PC-3 (cell line): ENCODE measurements at places on chromosomes 2 and 18. TPM values are rescaled to one million over a fixed set of nuclear protein-coding genes. Genes with fewer than 3 reads are reported as not detected.
A peak's percentile ranks its signal among the peaks of the same experiment; 100 is the strongest.

DNA sequence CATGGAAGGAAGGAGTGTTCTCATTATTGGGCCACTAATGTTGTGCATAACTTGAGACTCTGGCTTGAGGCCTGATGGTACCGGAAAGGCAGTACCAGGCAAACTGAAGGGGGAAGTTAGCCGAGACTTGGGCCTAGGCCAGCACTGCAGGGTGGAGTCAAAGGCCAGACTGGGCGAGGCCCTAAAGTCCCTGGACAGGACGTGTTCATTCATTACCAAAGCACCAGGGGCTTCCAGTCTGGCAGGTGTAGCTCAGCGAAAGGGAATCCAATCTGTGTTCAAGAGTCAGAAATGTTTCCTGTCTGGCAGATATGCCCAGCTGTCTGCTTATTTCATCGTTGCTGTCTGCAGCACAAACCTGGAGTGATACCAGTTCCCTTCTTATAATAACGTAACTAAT lies 4.7 kb upstream of the ITSN2 start:
- peak; percentile 42 for DNase-seq

GRCh38 chr2:174561283-174561971 lies 36.2 kb downstream of the WIPF1 start:
- no peak for DNase-seq

GRCh38 chr2:113755835-113756354 lies 547 bp downstream of the SLC35F5 start:
- peak; percentile 23 for DNase-seq

GRCh38 chr2:150610670-150611279 lies 123.3 kb upstream of the RND3 start:
- peak; percentile 85 for DNase-seq

DNA sequence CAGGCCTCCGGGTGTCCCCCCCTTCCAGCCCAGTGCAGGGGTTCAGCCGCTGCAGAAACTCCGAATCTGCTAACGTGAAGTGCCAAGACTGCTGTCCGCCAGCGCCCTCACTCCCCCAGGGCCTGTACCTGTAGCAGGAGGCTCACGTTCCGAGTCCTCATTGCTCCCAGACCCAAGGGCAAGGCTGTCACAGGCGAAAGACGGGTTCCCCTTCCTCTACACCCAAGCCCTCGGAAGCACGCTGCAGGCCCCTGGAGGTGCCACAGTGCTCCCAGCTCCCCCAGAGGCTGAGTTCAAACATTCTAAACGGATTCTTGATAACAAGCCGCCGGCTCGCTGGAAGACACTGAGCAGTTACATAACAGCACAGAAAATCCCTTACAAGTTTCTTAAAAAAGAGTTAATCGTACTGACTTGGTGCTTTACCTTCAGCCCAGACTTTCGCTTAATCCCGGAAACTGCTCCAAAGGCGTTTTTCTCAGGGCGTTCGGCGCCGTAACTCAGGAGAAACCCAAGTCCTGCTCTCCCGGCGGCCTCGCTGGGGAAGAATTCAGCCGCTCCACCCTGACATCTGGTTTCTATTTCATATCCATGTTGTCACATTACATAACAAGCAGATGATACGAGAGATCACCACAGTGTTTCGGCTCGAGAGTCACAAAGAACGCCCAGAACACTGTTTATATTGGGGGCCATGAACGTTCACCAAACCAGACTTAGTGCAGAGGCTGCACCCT lies 92.0 kb downstream of the HDAC4 start:
- no peak for DNase-seq

DNA sequence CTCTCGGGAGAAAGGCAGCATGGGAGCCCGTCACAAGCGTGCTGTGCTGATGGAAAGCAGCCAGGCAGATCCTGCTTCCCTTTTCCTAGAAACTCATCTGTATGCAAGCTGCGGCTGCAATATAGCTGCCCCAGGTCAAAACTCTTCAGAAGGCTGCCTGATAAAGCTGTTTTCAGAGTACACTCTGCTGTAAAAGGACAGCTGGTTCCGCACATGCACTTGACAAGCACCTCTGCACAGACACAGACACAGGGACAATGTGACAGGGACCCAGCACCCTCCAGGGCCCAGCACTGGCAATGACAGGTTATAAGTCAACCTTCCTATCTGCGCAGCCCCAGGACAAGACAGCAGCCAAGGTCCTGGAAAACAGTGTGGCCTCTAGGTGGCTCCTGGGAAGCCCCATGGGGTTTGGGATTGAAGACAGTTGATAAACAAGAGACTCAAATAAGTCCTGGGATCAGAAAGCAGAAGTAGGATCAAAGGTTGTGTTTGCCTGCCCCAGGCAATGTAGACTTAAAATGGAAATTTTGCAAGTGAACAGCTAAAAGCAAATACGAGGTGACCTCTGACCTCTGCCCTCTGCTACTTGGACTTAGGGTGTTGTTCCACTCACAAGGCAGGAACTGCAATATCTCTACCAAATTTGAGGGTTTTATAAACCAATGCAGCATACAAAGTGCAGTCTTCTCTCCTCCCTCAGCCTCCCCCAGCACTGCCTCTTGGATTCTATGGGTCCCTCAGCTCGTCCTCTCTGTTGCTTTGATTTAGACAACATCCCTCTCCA lies 16.9 kb downstream of the SLC66A2 start:
- DNase-seq: peak; percentile 13

DNA sequence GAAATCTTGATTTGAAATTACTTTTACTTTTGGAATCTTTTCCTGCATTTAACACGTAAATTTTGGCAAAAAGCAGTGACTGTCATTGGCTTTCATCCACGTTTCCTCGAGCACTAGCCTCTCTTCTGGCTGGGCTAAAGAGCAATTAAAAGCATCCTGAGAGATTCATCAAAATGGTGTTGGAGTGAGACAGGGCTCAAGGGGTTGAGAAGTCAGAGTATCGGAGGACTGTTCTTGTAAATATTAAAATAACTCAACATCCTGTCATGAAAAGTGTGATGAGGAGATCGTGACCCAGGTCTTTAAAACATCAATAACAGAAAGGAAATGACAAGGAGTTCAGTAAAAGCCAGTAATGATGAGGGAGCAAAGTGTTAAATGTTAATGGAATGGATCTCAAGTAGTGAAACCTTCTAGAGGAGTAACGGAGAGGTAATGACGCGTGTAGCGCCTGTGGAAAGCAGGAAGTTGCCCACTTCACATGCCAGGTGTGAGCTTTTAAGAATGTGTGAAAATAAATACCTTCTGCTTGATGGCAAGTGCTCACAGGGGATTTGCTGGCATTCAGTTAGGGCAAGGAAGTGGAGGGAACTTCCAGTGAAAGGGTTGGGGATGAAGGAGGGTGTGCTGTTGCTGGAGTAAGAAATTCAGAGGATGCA lies 754.4 kb downstream of the ADCYAP1 start:
- DNase-seq: no peak

- no peak for DNase-seq
These were observed 105.0 kb upstream of the ITGA4 start for GRCh38 chr2:181352158-181352557.

- peak; percentile 93 for DNase-seq
These were observed 39.4 kb downstream of the CMPK2 start for GRCh38 chr2:6826081-6826913.

- no peak for DNase-seq
These were observed 95.6 kb upstream of the KLHL14 start for GRCh38 chr18:32868406-32868805.

DNA sequence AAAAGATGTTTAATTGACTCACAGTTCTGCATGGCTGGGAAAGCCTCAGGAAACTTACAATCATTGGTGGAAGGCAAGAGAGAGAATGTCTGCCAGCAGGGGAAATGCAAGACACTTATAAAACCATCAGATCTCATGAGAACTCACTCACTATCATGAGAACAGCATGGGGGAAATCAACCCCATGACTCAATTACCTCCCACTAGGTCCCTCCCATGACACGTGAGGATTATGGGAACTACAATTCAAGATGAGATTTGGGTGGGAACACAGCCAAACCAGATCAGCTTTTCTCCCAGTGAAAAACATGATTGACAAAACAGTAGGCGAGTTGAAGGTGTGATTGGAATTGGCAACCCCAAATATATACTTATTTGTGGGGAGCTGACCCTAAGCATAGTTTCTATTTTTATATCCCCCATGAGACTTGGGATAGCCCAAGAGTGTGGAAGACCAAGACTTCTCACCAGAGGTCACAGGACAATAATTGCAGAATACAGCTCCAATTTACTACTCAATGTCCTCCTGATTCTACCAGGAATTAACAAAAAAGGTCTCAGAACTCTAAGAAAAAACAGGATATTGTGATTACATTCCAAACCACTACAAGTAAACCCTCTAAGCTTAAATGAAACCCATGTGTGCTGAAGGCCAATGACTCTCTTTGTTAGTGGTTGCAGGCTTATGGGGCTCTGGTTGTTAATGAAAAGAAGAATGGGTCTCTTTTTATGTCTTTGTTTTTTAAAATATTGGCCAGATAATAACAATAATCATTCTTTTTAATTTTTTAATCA lies 96.1 kb upstream of the PIK3C3 start:
- no peak for DNase-seq

GRCh38 chr2:10085668-10086059 lies 5.5 kb upstream of the CYS1 start:
- DNase-seq: no peak

The LAMA3 gene
- 217 and 224 TPM in 2 replicates for total RNA-seq

The ELOA2 gene
- not detected in 2 replicates for total RNA-seq

The CDH20 gene
- total RNA-seq: not detected in 2 replicates

The RUFY4 gene
- not detected in 2 replicates for total RNA-seq

The LYPD1 gene
- 16.1 and 18.7 TPM in 2 replicates for total RNA-seq

The ERFE gene
- 7.4 and 8.5 TPM in 2 replicates for total RNA-seq

The QPCT gene
- total RNA-seq: not detected in 2 replicates

The TM4SF20 gene
- total RNA-seq: not detected in 2 replicates

The KIF1A gene
- 0.40 TPM in 1 of 2 replicates, not detected in the other for total RNA-seq
